ENCODE measurements at places on chromosomes 2 and 18.

DNA sequence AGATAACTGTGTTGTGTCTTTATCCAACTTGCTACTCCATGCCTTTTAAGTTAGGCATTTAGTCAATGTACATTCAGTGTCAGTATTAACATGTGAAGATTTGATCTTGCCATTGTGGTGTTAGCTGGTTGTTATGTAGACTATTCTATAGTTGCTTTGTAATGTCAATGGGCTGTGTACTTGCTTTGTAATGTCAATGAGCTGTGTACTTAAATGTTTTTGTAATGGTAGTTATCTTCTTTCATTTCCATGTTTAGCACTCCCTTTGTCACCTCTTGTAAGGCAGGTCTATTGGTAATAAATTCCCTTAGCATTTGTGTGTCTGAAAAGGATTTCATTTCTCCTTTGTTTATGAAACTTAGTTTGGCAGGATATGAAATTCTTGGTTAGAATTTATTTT, 53.4 kb downstream of the MC4R start:
- no peak for DNase-seq

DNA sequence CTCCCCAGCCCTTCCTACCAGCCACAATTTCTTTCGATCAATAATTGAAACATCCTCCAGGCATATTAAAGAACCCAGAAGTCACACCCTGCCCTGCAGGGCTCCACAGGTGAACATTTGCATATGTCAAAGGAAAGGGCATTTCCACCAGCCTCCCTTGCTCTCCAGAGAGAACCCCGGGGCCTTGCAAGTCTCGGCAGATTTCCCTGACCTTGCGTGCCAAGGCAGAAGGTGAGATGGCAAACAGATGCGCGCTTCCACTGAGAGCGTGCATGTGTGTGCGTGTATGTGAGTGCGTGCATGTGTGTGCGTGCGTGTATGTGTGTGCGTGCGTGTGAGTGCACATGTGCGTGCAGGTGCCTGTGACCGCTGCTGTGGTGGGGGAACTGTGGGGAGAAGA, 120.3 kb downstream of the INO80D start:
- DNase-seq = no peak

DNA sequence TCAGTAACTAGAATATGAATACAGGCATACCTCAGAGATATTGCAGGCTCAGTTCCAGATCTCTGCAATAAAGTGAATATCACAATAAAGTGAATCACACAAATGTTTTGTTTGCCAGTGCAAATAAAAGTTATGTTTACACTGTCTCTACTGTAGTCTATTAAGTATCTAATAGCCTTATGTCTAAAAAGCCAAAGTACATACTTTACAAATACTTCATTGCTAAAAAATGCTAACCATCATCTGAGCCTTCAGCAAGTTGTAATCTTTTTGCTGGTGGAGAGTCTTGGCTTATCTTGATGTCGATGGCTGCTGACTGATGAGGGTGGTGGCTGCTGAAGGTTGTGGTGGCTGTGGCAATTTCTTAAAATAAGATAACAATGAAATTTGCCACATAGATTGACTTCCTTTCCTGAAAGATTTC, 159.4 kb downstream of the MYO1B start:
- no peak for DNase-seq

GRCh38 chr18:79624356-79625170, 55.0 kb upstream of the CTDP1 start:
- DNase-seq = no peak

DNA sequence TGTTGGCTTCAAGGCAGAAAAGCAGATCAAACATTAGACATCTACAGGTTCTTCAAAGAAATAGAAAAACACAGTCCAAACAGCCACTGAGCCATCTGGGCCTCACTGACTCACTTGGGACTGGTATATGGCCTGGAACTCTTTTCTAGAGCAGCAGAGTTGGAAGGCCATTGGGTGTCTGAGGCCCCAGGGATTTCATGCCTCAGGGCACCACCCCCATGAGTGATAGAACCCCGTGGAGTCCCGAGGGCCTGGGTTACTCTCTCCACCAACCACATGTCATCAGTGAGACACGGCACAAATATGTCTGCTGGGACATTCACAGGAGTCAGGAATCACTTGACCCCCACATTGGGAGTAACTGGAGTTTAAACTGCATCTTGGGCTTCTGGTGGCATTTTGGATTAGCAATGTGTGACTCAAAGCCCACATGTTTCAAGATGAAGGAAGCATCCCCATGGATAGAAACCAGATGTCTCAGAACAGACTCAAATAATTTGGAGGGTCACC, 44.0 kb downstream of the CAPN13 start:
- no peak for DNase-seq

- DNase-seq = no peak
Measured at GRCh38 chr2:239991689-239992314, 33.3 kb downstream of the NDUFA10 start.

GRCh38 chr18:74250131-74250530, 41.6 kb downstream of the CYB5A start:
- no peak for DNase-seq

GRCh38 chr2:46390901-46391395, 88.4 kb upstream of the TMEM247 start:
- peak; percentile 17 for DNase-seq

DNA sequence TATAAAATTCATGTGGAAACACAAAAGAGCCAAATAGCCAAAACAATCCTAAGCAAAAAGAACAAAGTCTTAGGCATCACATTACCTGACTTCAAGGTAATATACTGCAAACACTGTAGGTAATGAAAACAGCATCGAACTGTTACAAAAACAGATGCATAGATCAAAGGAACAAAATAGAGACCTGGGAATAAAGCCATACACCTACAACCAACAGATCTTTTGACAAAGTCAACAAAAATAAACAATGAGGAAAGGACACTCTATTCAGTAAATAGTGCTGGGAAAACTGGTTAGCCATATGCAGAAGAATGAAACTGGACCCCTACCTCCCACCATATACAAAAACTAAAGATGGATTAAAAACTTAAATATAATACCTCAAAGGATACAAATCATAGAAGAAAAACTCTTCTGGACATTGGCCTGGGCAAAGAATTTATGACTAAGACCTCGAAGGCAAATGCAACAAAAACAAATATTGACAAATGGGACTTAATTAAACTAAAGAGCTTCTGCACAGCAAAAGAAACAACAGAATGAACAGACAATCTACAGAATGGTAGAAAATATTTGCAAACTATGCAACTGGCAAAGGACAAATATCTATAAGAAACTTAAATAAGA, 218.0 kb downstream of the PHLPP1 start:
- DNase-seq = no peak

Measured in H9 (cell line).